ENCODE measurements at places on chromosomes 12 and 14. TPM values are rescaled to one million over a fixed set of nuclear protein-coding genes. Genes with fewer than 3 reads are reported as not detected.

The HOXC12 gene
- 0.31 TPM for total RNA-seq

The PARP11 gene
- total RNA-seq, result 6.4 TPM

The COX8C gene
- not detected for total RNA-seq

The CCDC175 gene
- not detected for total RNA-seq

The LRRC43 gene
- 0.62 TPM for total RNA-seq

The KRT79 gene
- not detected for total RNA-seq

Measured in hair follicular keratinocyte (primary cell).